GM03348 (cell line): ENCODE measurements at places on chromosomes 11 and 22.
A peak's percentile ranks its signal among the peaks of the same experiment; 100 is the strongest.

DNA sequence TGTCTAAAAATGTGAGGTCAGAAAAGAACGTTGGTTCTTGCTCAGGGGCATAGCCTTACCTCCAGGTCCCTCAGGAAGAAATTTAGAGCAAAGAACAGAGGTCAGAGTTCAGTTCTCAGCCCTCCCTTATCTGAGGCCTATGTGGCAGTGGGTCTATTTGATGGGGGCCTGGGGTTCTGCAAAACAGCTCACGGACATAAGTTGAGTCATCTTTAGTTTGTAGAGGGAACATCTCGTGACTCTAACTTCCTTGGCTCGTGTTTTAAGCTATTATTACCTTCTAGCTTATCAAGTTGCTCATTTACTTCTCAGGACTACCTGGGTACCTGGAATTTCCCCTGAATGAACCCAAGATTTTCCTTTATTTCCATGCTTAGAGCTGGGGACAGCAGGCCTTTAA lies 91.3 kb upstream of the AMOTL1 start:
- no peak for DNase-seq

DNA sequence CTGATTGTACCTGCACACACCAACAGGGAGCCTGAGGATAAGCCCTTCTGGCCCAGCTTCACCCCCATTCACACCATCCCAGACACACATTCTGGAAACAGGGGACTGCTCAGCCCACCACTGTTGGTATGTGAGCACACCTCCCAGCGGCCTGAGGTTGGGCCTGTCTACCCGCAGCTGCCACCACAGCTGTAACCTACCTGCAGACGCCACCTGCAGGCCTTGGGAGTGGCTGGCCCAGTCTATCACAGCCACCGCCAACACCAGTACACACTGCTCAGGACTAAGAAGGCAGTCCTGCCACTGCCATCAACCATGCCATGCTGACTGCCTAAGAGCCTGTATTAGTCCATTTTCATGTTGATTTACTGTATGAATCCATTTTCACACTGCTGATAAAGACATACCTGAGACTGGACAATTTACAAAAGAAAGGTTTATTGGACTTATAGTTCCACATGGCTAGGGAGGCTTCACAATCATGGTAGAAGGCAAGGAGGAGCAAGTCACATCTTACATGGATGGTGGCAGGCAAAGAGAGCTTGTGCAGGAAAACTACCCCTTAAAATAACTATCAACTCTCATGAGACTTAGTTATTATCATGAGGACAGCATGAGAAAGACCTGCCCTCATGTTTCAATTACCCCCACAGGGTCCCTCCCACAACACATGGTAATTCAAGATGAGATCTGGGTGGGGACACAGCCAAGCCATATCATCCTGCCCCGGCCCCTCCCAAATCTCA lies 30.6 kb downstream of the RSF1 start:
- DNase-seq: no peak

- DNase-seq: no peak
Measured at GRCh38 chr11:79960461-79960860, 519.6 kb upstream of the TENM4 start.

DNA sequence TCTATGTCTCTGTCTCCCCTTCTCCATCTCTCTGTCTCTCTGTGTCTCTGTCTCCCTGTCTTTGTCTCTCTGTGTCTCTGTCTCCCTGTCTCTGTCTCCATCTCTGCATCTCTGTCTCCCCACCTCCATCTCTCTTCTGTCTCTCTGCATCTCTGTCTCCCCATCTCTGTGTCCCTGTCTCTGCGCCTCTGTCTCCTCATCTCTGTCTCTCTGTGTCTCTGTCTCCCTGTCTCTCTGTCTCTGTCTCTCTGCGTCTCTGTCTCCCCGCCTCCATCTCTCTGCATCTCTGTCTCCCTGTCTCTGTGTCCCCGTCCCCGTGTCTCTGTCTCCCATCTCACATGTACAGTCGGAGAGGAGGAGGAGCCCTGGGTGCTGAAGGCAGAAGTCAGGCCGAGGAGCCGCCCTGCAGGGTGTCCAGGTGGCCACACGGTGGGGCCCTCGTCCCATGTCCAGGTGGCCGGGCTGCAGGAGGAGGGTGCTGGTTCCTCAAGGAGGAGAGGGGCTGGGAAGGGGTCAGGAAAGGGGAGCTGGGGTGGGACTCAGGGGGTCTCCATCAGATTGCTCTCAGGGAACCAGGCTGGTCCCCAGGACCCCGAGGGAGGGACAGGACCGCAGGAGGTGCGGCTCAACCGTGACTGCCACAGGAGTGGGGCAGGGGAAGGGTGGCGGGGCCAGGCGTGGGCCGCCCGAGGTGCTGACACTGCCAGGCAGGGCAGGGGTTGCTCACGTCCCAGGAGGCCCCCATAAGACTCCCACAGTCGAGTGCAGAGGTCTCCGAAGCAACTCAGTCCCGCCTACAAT lies 25.6 kb upstream of the TH start:
- DNase-seq: peak; percentile 91

GRCh38 chr11:45563810-45564209 lies 101.6 kb downstream of the CHST1 start:
- no peak for DNase-seq

DNA sequence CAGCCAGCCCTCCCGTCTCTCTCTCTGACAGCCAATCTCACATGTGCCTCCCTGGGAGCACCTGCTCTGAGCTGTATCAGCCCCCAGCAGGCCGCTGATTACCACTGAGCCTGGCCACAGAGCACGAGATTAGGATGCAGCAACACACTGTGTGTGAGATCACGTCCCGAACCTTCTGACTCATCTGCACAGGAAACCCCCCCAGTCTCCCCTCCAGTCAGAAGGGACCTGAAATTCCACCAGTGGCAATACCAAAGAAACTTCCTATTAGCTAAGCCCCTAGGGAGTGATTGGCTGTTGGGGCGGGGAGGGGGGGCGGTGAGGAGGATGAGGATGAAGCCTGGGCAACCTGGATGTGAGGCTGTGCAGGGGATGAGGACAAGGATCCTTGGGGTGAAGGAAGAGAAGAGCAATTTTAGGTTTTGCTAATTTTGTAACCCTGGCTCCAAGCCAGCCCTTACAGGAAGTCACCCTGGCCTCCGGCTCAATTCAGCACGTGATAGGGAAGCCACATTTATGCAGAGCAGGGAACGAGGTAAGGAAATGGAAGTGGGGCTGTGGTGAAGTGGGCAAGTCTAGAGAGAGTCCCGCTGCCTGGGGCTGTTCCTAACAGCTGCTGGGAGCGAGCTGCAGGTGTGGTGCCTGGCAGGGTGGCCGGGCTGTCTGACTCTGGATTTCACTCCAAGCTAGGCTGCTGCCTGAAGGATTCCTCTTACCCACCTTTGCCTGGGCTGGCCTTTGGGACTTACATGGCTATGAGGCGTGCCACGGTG lies 1.9 kb downstream of the SLC43A3 start:
- peak; percentile 74 for DNase-seq

GRCh38 chr11:69726481-69726880 lies 22.7 kb upstream of the FGF19 start:
- DNase-seq: no peak

DNA sequence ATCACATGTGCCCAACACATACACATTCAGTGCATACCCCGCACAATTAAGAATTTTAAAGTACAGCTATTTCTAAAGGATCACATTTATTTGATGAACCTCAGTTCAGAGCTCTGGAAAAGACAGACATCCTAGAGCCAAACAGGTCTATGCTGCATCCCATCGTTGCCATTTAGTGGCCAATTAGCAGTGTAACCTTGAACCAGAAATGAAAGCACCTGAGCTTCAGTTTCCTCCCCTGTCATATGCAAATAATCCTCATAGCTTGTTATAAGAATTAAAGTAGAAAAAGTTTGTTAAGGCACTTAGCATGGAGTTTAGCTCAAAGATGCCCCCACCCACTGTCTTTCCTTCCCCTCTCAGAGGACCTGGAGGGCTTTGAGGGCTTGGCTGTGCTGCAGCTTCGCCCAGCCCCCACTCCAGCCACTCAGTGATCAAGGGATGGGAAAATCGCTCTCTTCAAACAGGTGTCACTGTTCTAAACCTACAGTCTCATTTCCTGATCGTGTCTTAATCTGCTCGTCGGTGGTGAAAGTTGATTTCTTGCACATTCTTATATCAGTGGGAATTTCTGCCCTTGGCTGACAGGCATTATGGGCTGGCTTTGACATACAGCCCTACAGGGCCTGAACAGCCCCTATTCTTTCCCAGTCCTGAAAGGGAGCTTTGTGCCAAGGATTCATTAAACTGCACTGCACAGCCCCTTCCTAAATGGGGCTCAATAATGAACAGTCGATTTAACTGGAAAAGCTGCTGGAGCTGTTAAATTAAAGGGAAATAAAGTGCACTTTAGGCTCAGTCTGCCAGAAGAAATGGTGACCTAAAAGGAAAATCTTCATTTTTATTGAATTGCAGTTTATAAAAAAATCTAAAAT lies 23.3 kb upstream of the FAM181B start:
- DNase-seq: no peak

DNA sequence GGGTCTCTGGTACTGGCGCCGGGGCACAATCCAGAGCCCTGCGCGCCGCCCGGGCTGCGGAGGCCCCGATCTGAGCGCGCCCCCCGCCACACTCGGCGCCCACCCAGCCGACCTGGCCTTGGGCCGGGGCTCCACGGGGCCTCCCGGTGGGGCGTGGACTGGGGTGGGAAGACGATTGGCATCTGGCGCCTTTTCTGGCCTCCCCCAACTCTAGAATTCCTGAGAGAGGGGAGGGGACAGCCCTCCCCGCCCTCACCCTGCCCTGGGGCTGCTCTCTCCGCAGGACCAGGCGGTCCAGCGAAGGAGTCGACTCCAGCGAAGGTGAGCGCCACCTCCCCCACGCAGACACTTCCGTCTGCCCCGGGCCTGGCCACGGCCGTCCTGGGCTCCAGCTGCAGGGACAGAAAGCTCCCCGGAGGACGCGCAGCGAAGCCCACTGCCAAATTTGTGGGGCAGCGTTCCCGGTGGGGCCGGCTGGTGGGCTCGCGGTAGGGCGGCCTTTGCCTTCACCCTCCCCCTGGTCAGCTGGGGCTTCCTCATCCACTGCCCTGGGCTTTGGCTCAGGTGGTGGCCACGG lies 593 bp downstream of the SSH3 start:
- DNase-seq: peak; percentile 48

DNA sequence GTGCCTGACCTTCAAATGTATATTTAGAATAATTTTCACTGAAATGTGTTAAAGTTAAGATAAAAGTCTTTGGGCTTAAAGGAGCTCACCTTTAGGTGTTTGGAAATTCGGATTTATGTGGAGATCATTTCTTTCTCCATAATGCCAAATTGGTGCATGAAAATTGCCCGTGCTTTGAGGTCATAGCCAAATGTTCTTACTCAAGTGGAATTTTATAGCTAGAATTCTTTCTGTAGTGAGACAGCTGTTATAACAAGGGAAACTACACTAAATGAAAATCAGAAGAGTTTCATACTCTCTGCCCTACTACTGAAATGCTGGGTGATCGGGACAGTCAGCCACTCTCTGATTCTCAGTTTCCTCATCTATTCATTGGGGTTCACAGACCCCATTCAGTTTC lies 89.5 kb upstream of the DBX1 start:
- DNase-seq: no peak

GRCh38 chr11:44329472-44330230 lies 19.7 kb upstream of the ALX4 start:
- no peak for DNase-seq

DNA sequence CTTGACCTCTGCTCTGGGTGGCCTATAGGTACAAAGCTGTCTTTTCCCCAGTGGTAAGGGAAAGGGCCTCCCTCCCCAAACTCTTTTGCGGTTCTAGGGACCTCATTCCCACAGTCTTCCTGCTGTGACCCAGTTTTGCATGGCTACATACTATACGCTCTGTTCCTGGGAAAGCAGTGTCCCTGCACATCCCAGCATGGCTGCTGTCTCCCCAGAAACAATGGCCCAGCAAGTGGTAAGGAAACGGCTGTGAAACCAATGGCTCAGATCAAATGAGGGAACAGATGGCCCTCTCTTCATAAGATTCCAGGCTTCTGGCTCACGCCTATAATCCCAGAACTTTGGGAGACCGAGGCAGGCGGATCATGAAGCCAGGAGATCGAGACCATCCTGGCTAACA lies 41.1 kb downstream of the RPL27A start:
- DNase-seq: no peak

DNA sequence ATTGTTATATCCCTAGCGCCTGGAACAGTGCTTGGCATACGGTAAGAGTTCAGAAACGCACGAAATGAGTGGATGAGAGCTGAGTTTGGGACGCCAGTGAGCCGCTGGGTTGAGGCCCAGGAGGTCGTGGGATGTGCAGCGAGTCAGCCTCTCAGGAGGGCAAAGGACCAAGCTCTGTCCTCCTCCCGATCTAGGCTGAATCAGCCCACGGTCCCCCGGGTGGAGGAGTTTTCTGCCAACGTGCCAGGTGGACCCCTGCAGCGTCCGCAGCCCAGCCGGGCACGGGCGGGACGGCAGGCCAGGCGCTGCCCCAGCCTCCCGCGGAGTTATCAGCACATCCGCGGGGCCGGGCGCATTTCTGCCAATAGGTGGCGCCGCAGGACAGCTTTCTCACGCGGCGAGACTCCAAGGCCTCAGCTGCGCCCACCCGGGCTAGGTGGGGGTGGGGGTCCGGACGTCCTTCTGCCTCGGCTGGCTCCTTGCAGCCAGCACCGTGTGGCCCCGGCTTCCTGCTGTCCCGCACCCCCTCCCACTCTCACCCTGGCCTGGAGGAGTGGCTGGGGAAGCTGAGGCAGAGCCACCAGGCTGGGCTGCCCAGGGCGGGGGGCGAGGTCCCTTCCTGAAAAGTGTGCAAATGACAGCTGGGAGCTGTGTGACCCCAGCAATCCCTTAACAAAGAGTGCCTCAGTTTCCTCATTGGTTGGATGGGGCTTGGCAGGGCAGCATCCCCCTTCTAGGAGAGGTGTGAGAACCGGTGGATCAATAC lies 2.2 kb upstream of the RPS19BP1 start:
- DNase-seq: peak; percentile 91

DNA sequence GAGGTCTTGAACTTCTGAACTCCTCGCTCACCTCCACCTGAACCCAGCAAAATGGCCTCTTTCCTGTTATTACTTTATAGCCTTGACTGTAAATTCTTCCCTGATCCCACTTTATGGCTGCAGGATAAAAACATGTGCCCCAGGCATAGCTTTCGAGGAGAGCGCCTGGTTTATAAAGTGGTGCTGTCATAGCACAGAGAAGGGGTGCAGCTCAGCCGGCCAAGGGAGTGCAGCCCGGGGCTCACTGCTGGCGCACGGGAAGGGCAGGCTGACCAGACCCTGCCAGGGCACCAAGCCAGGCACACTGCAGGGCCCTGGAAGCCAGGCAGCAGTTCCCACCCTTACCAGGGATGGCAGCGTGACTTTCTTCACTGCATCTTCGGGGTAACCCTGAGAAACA lies 50.9 kb downstream of the ISX start:
- no peak for DNase-seq

DNA sequence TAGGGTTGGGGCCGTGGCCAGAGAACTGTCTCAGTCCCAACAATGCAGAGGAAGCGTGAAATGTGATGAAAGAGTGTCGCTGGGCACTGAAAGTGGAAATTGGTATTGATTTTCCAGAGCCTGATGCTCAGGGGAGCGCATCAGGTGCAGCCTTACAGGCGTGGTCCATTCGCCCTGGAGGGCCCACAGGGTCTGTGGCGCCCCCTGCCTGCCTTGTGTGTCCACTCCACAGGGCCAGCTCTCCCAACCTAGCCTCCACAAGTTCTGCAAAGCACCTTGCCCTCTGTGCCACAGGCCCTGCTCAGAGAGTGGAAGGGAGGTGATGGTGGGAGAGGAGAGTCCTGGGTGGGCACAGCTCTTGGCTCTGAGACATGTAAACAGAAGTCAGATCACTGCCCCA lies 54.9 kb upstream of the LMO1 start:
- DNase-seq: no peak
